ENCODE measurements at places on chromosomes 7 and 10. TPM values are rescaled to one million over a fixed set of nuclear protein-coding genes. Genes with fewer than 3 reads are reported as not detected.

CRTAC1 gene
- total RNA-seq = 2.5 TPM

PTPN20 gene
- total RNA-seq = not detected

SPACDR gene
- 1.7 TPM for total RNA-seq

VWA2 gene
- total RNA-seq = not detected

SMO gene
- total RNA-seq = 5.9 TPM

OPN4 gene
- total RNA-seq = not detected

LIPK gene
- not detected for total RNA-seq

GRCh38 chr7:71769326-71769725 is 637.4 kb downstream of the GALNT17 start:
- H3K4me3 ChIP-seq = no peak overlapping the region
- peaks cover 3% of the 10 kb centered on the region for H3K27me3 ChIP-seq
- no peak overlapping the region for H3K27ac ChIP-seq

DNA sequence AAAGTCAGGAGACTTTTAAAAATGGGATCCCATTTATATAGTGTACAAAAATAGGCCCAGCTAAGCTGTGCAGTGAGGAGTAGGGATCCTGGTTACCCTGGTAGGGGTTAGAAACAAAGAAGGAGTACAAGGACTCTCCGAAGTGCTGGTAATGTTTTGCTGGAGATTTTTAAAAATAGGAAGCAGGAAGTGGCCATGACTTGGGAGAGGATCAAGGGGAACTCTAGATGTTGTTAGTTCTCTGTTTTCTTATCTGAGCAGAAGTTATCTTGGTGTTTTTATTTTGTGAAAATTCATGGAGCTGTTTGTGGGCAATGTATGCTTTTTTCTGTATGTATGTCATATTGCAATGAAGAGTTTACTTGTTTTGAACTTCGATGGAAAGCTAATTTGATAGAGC is 373.9 kb downstream of the SFMBT2 start:
- no peaks in the 10 kb centered on the region for H3K36me3 ChIP-seq
- no peak overlapping the region for H3K4me3 ChIP-seq
- no peak overlapping the region for H3K27ac ChIP-seq
- no peaks in the 10 kb centered on the region for H3K4me1 ChIP-seq

DNA sequence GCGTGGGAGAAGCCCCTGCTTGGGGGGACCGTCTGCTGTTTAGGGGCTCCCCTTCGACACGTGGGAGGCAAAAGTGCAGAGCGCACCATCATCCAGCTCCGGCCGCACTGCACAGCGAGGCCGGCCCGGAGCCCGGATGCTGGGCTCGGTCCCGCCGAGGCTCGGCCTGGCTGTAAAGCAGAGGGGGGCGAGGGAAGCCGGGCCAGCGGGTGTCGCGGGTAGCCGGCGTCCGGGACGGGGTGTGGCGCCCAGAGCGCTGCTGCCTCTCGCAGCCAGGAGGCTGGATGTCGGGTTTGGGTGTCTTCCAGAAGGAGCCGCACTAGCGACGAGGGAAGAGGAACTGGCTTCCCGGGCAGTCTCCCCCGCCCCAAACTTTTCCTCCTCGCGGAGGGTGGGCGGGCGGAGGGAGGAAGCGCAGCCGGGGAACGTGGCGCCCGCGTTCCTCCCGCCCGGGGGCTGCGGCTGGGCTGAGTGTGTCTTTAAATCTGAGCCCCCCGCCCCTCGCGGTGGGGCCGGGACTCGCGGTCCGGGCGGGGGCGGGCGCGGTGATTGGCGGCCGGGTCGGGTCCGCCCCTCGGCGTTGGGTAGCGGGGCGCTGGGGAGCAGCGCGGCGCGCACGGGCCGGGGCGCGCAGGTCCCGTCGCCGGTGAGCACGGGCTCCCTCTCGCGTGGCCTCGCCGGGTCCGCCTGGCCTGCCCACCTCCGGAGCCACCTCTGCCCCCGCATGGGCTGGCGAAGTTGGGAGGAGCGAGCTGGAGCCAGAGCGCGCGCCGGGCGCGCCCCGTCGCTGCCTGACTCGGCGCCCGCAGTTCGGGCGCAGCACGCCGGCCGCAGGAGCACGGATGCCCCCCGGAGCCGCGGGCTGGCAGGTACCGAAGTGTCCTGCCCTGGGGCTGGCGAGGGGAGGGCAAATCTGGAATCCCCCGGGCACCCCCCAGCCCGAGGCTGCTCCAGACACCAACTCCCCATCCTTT is at the start of gene PALD1:
PALD1 (plus strand) TSS at position 577 of the 974 bp plus-strand sequence. CDS start 47,185 bp downstream, outside the sequence.
- H3K27ac ChIP-seq = peak within 1 kb of the TSS; percentile 48
- peaks cover 16% of the 10 kb centered on the region for H3K27me3 ChIP-seq
- DNase-seq = peak; percentile 62
- H3K36me3 ChIP-seq = no peaks in the 10 kb centered on the region
- H3K4me1 ChIP-seq = peaks cover 31% of the 10 kb centered on the region
- H3K4me3 ChIP-seq = peak within 1 kb of the TSS; percentile 81

- no peak for DNase-seq
- no peaks in the 10 kb centered on the region for H3K4me1 ChIP-seq
- H3K27ac ChIP-seq = no peak overlapping the region
- no peak overlapping the region for H3K4me3 ChIP-seq
- peaks cover 5% of the 10 kb centered on the region for H3K36me3 ChIP-seq
- H3K27me3 ChIP-seq = no peaks in the 10 kb centered on the region
These were observed 459.0 kb downstream of the SH2D4B start for GRCh38 chr10:80996615-80997193.

- DNase-seq = no peak
- H3K36me3 ChIP-seq = no peaks in the 10 kb centered on the region
- H3K4me1 ChIP-seq = no peaks in the 10 kb centered on the region
These were observed 141.1 kb downstream of the GRM3 start for GRCh38 chr7:86784765-86785164.

DNA sequence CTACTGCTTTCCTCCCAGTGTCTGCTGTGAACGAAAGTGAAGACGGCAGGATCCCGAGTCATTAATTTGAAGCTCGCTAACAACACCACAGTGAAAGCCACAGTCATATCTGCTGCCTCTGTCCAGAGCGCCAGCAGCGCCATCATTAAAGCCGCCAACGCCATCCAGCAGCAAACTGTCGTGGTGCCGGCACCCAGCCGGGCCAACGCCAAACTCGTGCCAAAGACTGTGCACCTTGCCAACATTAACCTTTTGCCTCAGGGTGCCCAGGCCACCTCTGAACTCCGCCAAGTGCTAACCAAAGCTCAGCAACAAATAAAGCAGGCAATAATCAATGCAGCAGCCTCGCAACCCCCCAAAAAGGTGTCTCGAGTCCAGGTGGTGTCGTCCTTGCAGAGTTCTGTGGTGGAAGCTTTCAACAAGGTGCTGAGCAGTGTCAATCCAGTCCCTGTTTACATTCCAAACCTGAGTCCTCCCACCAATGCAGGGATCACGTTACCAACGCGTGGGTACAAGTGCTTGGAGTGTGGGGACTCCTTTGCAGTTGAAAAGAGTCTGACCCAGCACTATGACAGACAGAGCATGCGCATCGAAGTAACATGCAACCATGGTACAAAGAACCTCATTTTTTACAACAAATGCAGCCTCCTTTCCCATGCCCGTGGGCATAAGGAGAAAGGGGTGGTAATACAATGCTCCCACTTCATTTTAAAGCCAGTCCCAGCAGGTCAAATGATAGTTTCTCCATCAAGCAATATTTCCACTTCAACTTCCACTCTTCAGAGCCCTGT is 94.8 kb upstream of the KCNMA1 start:
- H3K27ac ChIP-seq = no peak overlapping the region
- H3K36me3 ChIP-seq = no peaks in the 10 kb centered on the region
- H3K4me3 ChIP-seq = no peak overlapping the region
- H3K4me1 ChIP-seq = no peaks in the 10 kb centered on the region
- no peaks in the 10 kb centered on the region for H3K27me3 ChIP-seq
- no peak for DNase-seq

- no peak for DNase-seq
- H3K4me3 ChIP-seq = no peak overlapping the region
- peaks cover 4% of the 10 kb centered on the region for H3K4me1 ChIP-seq
- no peaks in the 10 kb centered on the region for H3K27me3 ChIP-seq
These were observed 2.7 kb upstream of the MTG1 start for GRCh38 chr10:133391249-133391635.

GRCh38 chr7:31408140-31408729 is 67.7 kb upstream of the NEUROD6 start:
- H3K27me3 ChIP-seq = peaks cover 2% of the 10 kb centered on the region
- H3K4me3 ChIP-seq = no peak overlapping the region
- DNase-seq = no peak
- H3K4me1 ChIP-seq = no peaks in the 10 kb centered on the region
- no peak overlapping the region for H3K27ac ChIP-seq

GRCh38 chr7:79217468-79217867 is 236.0 kb downstream of the MAGI2 start:
- H3K27ac ChIP-seq = no peak overlapping the region
- no peak overlapping the region for H3K4me3 ChIP-seq
- H3K27me3 ChIP-seq = no peaks in the 10 kb centered on the region

- peak overlapping the region; percentile 37 for H3K27ac ChIP-seq
- peaks cover 31% of the 10 kb centered on the region for H3K4me1 ChIP-seq
- H3K36me3 ChIP-seq = peaks cover 4% of the 10 kb centered on the region
- H3K27me3 ChIP-seq = peaks cover 15% of the 10 kb centered on the region
These were observed 117.6 kb downstream of the DIP2C start for GRCh38 chr10:571688-572451.

DNA sequence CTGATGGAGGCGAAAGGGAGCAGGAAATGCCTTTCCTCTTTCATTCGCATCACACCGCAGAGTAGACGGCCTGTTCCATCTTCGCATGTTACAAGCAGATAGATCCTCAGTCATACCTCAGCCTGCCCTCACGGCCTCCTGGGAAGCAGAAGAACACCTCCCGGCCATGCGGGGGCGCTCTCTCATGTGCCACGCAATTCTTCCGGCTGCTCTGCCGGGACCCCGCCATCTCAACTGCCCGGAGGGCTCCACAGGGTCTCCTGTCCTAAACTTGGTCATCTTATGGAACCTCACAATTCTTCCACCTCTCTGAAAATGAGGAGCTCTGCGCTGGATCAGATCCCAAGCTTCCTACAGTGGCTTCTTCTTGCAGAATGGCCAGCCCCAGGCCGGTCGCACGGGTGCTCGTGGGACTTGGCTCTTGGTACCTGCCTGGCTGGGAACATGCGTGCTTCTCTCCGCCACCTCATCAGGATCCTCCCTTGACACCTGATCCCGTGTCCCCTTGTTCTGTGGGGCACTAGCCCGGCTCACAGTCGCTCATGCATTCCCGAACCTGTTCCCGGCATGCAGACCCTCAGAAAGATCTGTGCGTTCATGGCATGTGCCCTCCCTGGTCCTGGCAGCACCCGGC is 262.8 kb upstream of the SHH start:
- no peak overlapping the region for H3K4me3 ChIP-seq
- H3K27ac ChIP-seq = no peak overlapping the region
- H3K36me3 ChIP-seq = no peaks in the 10 kb centered on the region
- H3K4me1 ChIP-seq = no peaks in the 10 kb centered on the region
- H3K27me3 ChIP-seq = peaks cover 3% of the 10 kb centered on the region

DNA sequence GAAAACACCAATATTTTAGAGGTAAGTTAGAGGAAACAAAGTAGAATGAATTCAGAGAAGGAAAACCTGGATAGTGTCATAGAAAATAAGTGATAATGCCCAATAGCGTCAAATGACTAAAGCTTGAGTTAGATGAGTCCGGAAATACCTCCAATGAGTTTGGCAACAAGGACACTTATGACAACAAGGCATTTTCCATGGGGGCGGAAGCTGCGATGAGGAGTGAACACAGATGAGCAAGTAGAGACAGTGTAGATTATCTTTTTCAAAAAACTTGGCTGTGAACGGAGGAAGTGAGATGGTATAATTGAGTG is 383 bp upstream of the R3HCC1L start:
- peaks cover 2% of the 10 kb centered on the region for H3K27me3 ChIP-seq
- H3K4me3 ChIP-seq = peak overlapping the region; percentile 80
- H3K27ac ChIP-seq = peak overlapping the region; percentile 20
- DNase-seq = no peak
- peaks cover 5% of the 10 kb centered on the region for H3K36me3 ChIP-seq

DNA sequence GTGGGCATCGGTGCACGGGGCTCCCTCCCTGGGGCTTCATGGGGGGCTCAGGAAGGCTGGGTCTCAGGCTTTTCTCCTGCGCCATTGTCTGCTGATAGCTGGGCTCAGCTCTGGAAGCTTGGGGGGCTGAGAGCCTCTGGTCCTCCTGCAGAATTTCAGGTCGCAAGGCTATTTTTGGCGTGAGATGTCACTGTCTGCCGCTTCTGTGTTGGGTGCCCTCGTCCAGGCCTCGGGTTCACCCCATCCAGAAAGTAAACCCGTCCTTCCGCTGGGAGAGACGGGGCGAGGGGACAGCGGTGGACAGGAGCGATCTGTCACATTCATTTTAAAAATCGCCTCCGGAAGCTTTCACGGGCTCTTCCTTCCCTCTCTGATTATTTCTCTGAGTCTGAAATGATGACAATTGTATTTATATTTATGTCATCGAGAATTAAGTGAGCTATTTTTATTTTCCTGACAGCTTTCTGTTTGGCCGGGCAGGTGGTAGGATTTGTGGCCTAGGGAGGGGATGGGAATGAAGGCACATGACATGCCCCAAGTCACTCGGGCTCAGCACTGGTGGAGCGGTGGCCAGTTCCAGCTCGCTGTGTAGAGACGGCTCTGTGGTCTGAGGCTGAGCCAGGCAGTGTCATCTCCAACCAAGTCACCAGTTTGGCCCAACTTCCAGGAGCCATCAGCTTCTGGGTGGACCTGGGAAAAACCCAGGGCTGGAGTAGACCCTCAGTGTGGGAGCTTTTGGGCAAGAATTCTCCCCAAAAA is 40.7 kb upstream of the AP5Z1 start:
- DNase-seq = no peak
- H3K27ac ChIP-seq = no peak overlapping the region
- no peaks in the 10 kb centered on the region for H3K36me3 ChIP-seq
- H3K4me3 ChIP-seq = no peak overlapping the region

All from glutamatergic neuron (in vitro differentiated cells).